ENCODE measurements at places on chromosomes 2 and 18. TPM values are rescaled to one million over a fixed set of nuclear protein-coding genes. Genes with fewer than 3 reads are reported as not detected.
A peak's percentile ranks its signal among the peaks of the same experiment; 100 is the strongest.

Gene GKN2
- total RNA-seq = not detected

Gene SAG
- not detected for total RNA-seq

Gene FSIP2
- 3.1 TPM for total RNA-seq

Gene CD207
- not detected for total RNA-seq

Gene RNPEPL1
- total RNA-seq = 37.4 TPM

Gene CYRIA
- 10.9 TPM for total RNA-seq

Gene CCDC102B
- total RNA-seq = 19.6 TPM

Gene CLEC4F
- not detected for total RNA-seq

Gene SLC14A1
- 4.0 TPM for total RNA-seq

Gene SCN3A
- 2.8 TPM for total RNA-seq

Gene CIB4
- not detected for total RNA-seq

Gene BAZ2B
- total RNA-seq = 162 TPM

Gene LGALSL
- 18.9 TPM for total RNA-seq

Gene AOX1
- total RNA-seq = 3.3 TPM

DNA sequence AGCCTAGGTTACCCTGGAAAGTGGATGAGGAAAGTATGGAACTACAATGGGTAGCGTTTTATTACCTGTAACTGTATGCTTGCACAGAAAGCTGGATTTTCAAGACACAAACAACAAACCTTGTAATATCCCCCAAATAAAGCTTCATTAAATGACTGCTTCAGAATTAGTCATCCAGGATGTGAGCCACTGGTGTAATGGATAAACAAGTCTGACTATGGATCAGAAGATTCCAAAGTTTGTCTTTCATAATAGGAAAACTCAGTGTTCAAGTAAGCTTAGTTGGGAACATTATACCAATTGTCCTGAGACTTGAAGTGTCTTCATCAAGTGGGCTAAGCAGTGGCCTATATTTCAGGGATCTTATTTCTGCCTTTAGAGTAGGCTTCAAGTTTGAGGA, 518.8 kb downstream of the LRP1B start:
- no peak for DNase-seq

DNA sequence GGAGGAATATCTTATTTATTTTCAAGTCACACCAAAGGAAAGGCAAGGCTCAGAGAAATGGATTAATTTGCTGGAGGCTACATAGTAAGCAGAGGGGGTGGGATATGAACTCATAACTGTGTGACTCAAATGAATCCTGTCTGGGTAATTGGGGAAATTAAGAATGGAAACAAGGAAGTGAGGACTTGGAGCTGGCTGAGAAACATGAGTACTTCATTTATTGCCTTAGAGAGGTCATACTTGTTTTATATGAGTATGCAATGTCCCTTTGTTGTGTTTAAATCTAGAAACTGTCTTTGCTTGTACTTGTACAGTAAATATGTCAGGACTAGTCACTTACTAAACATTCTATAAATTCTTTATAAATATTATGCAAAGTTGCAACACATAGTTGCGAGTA, 2166.7 kb upstream of the PIK3C3 start:
- DNase-seq = no peak

- no peak for DNase-seq
Observed at GRCh38 chr2:30505500-30506180, 58.6 kb downstream of the LCLAT1 start.

- DNase-seq = no peak
Observed at GRCh38 chr2:189020179-189020578, 46.0 kb downstream of the COL3A1 start.

GRCh38 chr2:142724713-142725349, 152.6 kb upstream of the KYNU start:
- DNase-seq = no peak

GRCh38 chr2:181778621-181779201, 98.4 kb upstream of the NEUROD1 start:
- no peak for DNase-seq

- DNase-seq = no peak
Observed at GRCh38 chr18:34189656-34190435, 34.9 kb downstream of the NOL4 start.

GRCh38 chr2:200220251-200220650, 86.2 kb upstream of the SPATS2L start:
- DNase-seq = no peak

GRCh38 chr2:100077456-100077855, 64.9 kb downstream of the AFF3 start:
- no peak for DNase-seq

- DNase-seq = peak; percentile 57
Observed at GRCh38 chr2:172420216-172420615, 7.2 kb upstream of the ITGA6 start.

DNA sequence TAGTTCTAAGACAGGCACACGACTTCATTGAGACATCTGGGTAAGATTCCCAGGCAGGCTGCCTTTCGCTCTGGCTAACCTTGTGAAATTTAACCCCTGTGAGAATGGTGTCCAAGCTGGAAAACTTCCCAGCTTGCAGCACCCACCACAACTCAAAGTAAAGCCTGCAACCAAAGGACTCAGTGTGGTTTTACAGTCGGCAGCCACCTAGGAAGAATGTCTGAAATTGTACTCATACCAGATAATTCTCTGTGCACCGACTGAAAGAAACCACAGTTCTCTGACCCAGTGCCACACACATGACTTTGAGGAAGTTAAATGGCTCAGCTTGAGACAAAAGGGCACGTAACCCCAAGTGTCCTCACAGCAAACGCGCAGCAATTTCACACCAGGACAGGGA, 125.7 kb downstream of the RBMS1 start:
- peak; percentile 59 for DNase-seq

- peak; percentile 64 for DNase-seq
Observed at GRCh38 chr2:147636238-147636882, 208.5 kb upstream of the ACVR2A start.

- peak; percentile 6 for DNase-seq
Observed at GRCh38 chr2:77862120-77862519, 339.9 kb upstream of the LRRTM4 start.

DNA sequence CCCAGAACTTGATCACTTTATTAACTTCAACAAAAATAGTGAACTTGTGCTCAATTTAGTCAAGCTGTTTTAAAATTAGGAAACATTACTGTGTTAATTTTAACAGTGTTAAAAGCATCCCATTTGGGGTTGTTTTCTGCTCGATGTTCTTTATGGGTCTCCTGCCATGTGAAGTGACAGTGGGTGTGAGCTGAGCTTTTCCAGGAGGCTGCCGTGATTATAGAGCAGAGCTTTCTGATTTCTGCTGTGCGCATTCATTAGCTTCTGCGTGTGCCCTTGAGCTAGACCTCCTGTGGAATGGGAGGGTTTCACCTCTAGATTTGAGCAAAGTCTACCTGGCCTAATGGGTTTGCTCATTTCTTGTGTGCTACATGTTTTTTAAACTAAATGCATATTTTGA, 121.5 kb downstream of the WDSUB1 start:
- no peak for DNase-seq

DNA sequence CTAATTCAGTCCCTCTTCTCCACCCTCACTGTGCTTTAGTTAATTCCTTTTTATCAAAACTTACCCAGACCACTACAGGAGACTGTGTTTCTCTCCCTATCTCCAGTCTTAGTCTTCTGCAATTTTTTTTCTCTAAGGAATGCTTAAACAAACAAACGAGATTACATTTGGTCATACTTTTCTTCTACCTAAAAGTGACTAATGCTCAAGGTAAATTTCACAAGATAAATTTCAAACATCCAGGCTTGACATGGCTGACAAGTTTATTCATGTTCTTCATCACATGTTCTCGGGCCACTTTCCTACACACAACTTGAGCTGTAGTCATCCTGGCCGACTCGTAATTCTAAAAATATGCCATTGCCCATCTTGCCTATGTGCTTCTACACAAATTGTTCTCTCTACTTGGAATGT, 23.2 kb upstream of the ACSL3 start:
- peak; percentile 38 for DNase-seq

DNA sequence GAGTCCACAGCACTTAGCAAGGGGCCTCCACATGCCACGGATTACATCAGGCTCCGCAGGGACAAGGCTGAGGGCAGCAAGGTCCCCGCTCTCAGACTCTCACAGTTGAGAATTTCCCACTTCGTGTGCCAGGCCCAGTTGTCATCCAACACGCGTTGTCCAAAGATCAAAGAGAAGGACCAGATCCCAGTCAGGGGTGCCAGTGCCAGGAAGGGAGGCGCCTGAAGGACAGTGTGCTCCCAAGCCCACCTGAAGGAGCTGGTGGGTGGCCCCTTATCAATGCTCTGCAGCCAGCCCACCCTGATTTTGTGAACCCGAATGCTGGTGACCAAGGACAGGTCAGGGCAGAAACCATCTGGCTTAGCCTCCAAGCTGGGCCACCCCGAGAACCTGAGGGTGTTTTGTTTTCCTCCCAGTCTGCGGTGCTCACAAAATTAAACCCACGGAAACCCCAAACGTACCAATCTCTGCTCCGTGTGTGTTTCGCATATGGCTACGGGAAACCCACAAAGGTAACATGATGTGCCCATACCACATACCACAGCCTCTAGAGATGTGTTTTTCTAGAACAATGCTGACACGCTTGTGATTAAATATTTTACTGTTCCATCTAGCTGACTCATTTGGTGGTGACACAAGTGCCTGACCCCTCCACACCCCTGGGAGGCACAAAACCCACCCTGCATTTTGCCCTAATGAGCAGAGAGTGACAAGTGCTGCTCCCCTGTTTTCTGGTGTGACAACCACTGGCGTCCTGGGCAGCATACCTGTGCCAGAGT, 24.5 kb downstream of the CRACDL start:
- DNase-seq = no peak

GRCh38 chr2:235055891-235056516, 104.2 kb downstream of the SH3BP4 start:
- peak; percentile 42 for DNase-seq

GRCh38 chr2:65393046-65393445, 39.4 kb downstream of the SPRED2 start:
- no peak for DNase-seq

- DNase-seq = no peak
Observed at GRCh38 chr18:61900504-61901281, 7.9 kb upstream of the RNF152 start.

DNA sequence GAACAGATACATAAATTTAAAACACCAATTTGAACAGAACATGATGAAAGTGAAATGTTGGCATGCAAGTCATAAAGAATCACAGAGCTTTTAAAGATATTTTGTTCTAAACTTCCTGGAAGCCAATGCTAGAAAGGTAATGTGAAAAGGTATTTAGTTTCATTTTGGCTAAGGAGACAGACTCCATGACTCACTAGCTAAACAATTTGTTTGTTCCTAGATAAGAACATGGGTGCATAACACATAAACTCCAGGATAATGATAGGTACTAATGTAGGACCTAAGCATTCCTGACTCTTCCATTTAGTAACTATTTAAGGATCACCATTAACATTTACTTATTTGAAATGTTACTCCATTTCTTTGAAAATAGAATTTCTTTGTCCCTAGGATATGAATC, 292.5 kb upstream of the CNTNAP5 start:
- DNase-seq = no peak

Measured in tongue (tissue), 3 donors.